ENCODE measurements at places on chromosomes 16 and 17.

DNA sequence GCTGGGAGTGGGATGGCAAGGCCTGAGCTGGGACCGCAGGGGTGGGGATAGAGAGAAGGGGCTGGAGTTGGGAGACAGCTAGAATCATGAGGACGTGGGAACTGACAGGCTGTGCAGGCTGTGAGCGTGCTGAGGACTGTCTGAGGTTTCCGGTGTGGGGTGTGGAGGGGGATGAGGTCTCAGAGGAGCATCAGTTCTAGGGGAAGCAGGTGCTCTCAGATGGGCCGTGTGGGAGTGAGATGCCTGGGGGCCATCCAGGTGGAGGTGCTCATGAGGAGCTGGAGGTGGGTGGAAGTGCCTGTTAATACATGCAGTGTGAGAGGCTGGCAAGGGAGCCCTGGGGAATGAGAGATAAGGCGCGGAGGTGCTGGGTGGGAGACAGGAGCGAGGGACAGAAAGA, 27.2 kb downstream of the HASPIN start:
- DNase-seq, result no peak

GRCh38 chr17:4540224-4540651, 14.9 kb downstream of the MYBBP1A start:
- peak; percentile 40 for DNase-seq

- DNase-seq, result no peak
Measured at GRCh38 chr16:50316848-50317630, 50.7 kb downstream of the ADCY7 start.

DNA sequence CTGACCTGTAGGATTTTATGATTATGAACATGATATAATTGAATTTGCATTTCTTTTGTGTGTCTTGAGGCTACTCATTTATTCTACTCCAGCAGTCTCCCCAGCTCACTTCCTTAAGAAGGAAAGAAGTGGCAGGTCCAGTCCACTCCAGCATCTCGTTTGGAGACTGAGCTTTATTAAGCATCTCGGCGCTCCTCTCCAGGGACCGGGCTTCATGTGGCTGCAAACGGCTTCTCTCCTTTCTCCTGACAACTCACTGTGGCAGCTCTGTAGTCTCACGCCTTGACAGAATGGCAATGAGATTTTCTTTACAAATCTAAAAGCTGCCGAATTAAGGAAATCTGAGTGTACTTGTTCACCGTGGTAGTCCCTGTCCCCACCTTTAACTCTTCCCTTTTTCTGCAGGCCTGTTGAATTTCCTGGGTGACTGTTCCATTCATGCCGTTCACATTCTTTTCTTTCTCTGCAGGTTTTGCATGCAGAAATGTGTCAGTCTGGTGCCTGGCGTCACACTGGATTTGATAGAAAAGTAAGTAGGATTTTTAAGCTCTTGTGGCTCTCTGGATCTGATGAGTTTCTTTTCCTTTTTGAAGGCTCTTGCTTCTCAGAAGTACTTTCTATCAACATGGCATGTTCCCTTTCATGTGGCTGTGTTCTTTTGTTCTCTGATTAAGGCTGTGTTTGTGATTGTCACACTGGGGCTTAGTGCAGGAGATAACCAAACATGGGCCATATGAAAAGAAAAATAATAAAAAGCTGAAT, 200.5 kb upstream of the CHMP6 start:
- no peak for DNase-seq

DNA sequence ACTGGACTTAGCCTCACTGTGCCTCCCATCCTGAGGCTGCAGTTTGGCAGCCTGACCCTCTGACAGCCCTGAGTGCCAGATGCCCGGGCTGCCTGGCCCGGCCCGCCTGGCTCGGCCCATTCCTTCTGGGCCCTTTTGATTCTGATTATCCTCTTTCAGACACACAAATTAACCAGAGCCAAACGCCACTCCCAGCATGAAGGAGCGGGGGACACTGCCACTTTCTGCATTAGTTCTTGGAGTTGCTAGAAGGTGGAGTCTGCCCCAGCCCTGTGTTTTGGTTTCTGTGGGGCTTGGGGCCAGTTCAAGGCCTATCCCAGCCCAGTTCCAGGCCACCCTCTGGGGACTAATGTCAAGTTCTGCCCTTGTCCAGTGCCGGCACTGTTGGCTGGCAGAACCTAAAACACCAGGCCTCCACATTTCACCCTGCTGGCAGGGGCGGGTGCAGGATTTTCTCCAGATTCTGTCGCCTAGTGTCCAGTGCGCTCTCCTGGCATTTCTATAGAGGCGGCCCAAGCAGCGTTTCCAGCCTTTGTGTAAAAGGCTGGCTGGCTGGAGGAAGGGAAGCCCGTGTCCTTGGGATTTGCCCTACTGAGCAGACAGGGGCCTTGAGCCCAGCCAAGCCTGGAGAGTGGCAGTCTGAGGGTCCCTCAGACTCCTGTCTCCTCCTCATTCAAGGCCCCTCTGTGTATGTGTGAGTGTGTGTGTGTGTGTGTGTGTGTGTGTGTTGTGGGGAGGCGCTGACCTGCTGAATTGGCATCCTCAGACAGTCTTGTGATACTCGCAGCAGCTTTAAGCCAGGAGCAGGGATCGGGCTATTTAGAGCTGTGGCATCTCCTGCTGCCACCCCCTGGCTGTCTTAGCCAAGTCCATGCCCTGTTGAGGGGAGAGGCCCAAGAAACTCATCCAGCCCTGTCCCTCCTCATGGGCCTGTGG, 21.4 kb downstream of the PLCD3 start:
- DNase-seq, result no peak

GRCh38 chr17:35377706-35378105, 4.3 kb upstream of the SLFN11 start:
- no peak for DNase-seq

DNA sequence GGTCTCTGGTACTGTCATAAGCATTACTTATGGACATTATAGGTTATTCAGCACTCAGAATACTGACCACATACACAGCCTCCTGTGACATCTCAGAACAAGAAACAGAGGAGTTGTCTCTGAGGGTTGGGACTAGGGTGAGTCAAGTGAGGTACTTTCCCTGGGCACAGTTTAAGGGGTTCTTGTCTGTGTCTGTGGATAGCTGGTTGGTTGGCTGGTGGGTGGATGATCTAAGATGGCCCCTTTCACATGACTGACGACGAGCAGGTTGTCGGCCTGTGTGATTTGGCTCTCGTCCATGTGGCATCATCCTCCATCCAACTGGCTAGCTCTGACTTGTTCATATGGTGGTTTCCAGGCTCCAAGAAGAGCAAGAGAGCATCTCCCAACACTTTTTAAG, 163.9 kb downstream of the PRKCB start:
- DNase-seq, result no peak

DNA sequence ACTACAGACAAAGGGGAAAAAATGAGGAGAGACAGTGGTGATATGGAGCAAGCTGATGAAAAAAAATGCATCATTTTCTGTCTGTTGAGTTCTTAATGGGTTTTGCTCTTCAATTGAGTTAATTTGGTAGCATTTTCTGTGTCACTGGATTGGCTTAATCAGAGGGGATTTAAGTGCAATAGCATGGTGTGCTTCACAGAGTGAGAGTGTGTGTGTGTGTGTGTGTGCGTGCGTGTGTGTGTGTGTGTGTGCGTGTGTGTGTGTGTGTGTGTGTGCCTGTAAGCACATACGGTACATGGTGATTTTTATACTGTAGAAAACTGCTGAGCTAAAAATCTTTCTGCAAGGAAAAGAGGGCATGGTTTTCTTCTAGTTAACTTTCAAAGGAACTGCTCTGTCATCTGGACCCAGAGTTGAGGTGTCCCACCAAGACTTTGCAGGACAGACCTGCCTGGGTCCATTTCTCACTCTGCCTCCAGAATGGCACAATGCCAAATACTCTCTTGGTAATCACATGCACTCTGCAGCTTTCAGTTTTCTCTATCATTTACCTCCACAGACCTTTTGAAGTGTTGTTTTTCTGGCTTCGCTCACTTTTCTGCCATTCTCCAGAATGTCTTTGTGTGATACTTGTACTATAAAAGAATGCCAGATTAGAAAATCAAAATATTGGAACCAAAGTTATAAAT, 952.6 kb upstream of the SOX9 start:
- no peak for DNase-seq

DNA sequence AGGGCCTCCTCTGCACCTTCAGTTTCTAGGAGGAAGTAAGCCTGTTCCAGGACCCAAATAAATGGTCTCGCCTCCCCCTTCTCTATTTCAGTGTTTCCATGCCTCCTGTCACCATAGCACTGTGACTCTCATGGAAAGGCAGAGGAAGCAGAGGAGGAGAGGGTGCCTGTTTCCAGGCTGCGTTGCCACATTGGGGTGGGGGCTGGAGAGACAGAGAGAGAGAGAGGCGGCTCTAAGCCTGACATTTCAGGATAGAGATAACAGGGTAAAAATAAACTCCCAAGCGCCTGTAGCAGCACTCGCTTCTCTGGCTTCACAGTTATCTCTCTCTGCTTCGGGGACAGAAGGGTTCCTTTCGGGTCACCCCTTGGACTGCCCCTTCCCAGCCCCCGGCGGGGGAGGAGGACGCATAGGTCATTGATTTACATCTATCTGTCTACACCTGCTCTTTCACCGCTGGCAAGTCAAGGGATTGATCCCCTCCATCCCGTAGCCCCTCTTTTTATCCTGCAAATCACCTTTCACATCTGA, 71.2 kb upstream of the MRTFB start:
- DNase-seq, result no peak

- DNase-seq, result peak; percentile 84
Measured at GRCh38 chr17:29145289-29146073, 34.7 kb downstream of the MYO18A start.

GRCh38 chr16:46428108-46429061, 192.8 kb downstream of the SHCBP1 start:
- no peak for DNase-seq

- DNase-seq, result no peak
Measured at GRCh38 chr16:5560084-5560483, 462.5 kb upstream of the EEF2KMT start.

GRCh38 chr17:1294157-1294717, 14.8 kb downstream of the TRARG1 start:
- DNase-seq, result no peak

DNA sequence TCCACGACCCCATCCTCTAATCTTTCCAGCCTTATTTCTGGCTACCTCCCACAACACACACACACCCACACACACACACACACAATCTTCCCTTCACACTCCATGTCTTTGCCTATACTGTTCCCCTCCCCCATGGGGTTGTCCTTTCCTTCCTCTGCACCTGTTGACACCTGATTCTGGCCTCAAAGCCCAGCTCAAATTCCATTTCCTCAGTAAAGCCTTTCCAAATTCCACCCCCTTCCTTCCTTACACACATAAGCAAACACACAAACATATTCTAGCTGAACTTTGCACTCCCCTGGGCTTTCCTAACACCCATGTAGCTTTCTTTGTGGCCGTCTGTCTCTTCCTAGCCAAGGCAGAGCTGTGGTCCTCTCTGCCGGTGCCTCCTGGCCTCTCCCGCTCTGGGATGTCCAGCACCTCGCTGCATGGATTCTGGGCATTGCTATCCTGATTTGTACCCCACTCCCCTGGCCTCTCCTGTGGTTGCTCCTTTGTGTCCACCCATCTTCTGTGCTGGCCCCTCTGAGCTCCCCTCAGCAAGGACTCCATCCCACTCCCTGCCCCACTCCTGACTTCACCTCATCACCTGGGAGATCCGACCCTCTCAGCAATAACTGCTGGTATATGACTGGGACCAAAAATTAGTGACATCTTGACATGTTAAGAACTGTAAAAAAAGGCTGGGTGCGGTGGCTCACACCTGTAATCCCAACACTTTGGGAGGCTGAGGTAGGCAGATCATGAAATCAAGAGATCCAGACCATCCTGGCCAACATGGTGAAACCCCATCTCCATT, 8.4 kb upstream of the SRCIN1 start:
- DNase-seq, result no peak

DNA sequence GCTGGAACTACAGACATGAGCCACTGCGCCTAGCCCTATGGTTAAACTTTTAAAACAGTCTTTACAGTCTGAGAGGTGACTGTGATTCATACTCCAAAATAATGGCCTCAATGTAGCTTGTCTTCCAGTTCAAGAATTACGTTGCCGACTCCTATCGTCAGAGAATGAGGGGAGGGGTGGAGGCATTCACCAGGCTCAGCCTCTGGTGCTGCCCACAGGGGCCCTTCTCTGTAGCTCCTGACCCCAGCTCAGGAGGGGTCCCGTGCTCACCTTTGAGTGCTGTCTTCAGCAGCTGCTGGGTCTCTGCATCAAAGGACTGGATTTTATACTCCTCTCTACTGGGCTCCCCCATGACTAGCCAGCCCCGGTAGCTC, 1.2 kb downstream of the MIF4GD start:
- DNase-seq, result peak; percentile 24

GRCh38 chr17:77400445-77400870, 259.7 kb downstream of the SEC14L1 start:
- DNase-seq, result no peak

GRCh38 chr17:70642059-70642458, 472.7 kb downstream of the KCNJ2 start:
- no peak for DNase-seq

- DNase-seq, result no peak
Measured at GRCh38 chr17:28151001-28151400, 108.5 kb downstream of the NLK start.

DNA sequence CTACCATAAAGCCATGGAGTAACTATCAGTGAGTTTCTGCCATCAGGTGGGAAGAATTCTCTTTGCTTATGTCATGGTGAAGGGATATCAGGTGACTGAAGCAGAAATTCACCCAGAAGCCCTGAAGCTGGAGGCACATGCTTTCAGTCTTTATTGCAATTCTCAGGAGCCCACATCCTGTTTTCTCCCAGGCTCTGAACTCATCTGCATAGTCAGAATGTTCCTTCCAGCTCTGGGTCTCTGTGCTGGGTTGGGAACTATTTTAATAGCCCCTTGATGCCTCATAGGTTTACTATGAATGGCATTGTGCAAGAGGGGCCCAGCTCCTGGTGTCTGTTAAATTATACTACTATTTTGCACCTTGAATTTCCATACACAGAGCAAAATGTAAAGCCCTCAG, 198.4 kb upstream of the SOX9 start:
- DNase-seq, result no peak
